ENCODE measurements at places on chromosomes 4 and X.

- no peak for DNase-seq
Observed at GRCh38 chr4:81566161-81566591, 94.5 kb upstream of the RASGEF1B start.

DNA sequence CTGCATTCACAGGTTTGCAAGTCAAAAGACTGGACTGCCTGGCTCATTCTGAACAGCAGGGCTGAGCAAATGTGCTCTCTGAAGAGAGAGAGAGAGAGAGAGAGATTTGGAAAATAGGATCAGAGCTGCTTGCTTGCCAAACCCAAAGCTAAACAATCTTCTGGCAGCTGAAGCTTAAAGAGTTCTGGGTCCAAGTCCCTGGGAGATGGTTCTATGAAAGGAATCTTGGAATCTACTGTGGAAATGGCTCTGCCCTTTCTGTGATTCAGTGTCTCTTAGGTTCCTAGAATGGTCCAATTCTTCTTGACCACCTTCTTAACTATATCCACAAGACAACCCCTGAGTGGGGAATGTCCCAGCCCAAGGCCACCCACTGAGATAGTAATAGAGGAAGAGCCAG lies 66.1 kb upstream of the EFNB1 start:
- DNase-seq: no peak

- no peak for DNase-seq
Observed at GRCh38 chr4:169246279-169246678, 24.5 kb downstream of the SH3RF1 start.

DNA sequence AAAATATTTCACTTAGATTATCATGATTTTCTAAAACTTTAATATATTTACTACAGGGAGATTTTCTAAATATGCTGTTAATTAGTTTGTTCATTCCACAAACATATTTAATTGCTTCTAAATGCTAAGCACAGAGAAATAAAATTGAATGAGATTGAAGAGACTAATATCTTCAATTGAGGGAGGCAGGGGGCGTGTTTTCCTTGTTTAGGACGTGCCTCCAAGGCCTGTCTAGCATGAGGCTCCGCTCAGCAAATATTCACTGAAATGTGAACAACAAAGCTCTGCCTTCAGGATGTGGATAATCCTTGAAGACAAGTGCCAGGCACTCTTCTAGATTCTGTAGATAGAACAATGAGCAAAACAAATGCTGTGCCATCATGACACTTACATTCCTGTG lies 98.1 kb downstream of the TSPAN5 start:
- no peak for DNase-seq

DNA sequence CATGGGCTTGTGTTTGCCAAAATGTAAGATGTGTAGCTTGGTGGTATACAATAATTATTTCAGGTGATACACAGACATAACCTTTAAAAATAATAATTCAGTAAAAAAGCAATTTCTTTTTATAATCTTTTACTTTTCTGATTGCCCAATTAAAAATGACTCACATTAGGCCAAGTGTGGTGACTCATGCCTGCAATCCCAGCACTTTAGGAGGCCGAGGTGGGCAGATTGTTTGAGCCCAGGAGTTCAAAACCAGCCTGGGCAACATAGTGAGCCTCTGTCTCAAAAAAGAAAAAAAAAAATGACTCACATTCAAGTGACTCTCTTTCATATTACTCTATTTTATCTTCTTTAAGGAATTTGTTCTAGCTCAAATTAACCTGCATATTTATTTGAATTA lies 449.4 kb upstream of the HTR2C start:
- DNase-seq: no peak

DNA sequence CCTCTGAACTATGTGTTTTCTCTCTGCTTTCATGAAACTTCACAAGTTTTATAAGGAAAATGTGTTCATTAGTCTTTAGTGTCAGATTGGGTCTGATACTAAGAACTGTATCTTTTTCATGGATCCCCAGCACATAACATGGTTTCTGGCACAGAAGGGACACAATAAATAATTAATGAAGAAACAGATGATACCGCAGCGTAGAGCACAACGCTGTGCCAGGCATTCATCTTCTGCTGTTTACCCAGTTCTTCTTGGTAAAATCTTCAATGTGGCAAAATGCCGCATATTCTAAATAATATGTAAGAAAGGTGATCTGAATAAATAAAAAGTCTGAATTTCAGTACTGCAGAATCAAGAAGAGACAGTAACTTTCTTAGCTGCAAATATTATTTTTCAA lies 12.3 kb downstream of the SCARB2 start:
- DNase-seq: no peak

GRCh38 chr4:106454581-106454980 lies 86.0 kb upstream of the GIMD1 start:
- no peak for DNase-seq

DNA sequence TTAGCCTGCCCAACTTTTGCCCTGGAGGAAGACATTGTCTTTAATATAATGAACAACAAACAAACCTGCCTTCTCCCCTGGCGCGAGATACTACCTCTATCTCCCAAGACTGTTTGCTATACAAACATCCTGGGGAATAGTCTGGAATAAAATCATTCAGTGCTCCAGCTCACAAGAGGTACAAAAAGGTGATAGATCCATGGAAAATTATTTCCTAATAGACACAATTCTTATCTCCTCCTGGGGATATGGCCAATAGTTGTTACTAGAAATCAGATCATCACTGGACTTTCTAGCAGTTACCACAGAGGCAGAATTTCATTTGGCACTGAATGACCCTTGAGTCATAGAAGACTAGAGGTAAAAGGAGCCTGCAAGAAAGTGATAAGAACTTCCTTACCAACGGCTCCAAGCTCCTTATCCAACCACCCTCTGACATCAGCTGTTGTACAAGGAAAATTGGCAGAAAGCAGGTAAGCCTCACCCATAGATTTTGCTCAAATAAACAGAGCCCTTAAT lies 38.1 kb downstream of the MID1 start:
- DNase-seq: no peak

DNA sequence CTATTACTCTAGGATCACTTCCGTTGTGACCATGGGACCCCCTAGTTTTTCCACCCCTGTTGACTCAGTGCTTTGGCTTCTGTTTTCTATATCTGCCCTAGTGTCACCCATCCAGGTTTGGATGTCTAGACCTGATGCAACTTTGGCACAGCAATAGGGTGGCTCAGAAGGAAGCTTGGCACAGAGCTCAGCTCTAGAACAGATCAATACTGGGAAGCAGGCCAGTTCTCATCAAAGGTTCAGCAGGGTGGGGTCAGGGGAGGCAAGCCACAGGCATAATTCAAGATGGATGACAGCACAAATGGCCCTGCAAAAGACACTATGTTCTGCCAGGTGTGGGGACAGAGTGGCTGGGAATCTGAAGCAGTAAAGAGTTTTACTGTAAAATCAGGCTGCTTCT lies 74.2 kb upstream of the EGFL6 start:
- DNase-seq: no peak

DNA sequence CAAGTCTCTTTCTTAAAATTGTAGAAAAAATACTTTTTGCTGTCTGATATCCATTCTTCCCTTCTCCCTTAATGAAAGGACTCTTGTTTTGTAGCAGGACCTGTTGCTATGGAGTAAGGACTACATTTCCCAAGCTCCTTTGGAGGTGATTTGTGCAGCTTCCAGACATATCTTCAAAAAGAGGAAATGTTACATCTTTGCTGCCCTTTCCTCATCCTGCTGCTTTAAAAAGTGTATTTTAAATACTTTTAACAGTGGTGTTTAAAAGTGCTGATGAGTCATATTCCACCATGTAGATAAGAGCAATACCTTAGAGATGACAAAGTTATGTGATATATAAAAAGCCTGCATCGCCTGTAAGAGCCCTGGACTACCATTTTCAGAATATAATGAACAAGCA lies 98.7 kb downstream of the CFAP299 start:
- no peak for DNase-seq

GRCh38 chr4:177680308-177680707 lies 238.1 kb upstream of the AGA start:
- DNase-seq: no peak

All from KG1 (cell line).